ENCODE measurements at places on chromosomes 16 and 17. TPM values are rescaled to one million over a fixed set of nuclear protein-coding genes. Genes with fewer than 3 reads are reported as not detected.

DNAI2 gene
- not detected for total RNA-seq

- no peak overlapping the region for H3K4me3 ChIP-seq
- DNase-seq, result no peak
- peaks cover 26% of the 10 kb centered on the region for H3K36me3 ChIP-seq
- peaks cover 35% of the 10 kb centered on the region for H3K4me1 ChIP-seq
- no peak overlapping the region for H3K27ac ChIP-seq
Measured at GRCh38 chr17:1003633-1003971, 6.7 kb downstream of the TIMM22 start.

SMIM36 gene
- not detected for total RNA-seq

DNA sequence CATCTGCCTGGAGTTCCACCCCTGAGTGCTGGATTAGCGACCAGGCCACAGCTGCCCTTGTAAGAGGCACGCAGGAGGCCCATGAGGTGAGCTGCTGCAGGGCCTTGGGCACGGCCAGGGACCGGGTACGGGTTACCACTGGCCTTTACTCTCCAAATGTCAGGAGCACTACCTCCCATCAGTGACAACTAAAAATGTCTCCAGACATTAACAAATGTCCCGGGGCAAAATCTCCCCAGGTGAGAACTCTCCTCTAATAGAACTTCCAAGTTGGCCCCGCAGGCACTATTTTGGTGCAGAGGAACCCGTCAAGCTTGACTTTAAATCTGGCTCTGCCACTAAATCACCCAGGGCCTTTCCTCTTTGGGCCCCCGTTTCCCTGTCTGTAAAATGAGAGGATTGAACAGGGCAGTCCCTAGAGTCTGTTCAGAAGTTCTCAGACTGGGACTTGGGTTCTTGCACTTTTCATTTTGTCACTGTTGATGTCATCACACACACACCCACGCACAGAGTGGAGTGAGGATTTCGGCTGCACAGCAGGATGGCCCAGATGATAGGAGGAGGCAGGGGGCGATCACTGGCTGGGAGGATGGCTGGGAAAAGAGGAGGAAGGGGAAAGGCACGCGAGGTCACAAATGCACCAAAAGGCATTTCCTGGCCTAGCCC lies 24.5 kb upstream of the MAPT start:
- H3K36me3 ChIP-seq, result no peaks in the 10 kb centered on the region
- H3K27ac ChIP-seq, result no peak overlapping the region
- no peaks in the 10 kb centered on the region for H3K4me1 ChIP-seq
- DNase-seq, result no peak
- H3K4me3 ChIP-seq, result no peak overlapping the region

DNA sequence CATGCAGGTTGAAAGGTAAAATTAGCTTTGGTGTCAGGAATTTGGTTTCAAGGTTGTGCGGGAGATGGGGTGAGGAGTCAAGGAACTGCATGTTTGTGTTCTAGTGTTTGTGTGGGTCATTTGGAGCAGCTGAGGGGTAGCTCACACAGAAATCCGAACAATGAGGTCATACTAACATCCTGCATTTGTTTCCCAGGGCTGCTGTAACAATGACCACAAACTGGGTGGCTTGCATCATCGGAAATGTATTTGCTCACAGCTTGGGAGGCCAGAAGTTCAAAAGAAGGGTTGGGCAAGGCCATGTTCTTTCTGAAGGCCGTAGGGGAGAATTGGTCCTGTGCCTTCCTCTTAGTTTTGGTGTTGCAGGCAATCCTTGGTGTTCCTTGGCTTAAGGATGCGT lies 287.4 kb downstream of the HAPSTR1 start:
- H3K36me3 ChIP-seq, result no peaks in the 10 kb centered on the region
- peaks cover 8% of the 10 kb centered on the region for H3K4me1 ChIP-seq
- no peak overlapping the region for H3K4me3 ChIP-seq
- peaks cover 3% of the 10 kb centered on the region for H3K27me3 ChIP-seq
- no peak overlapping the region for H3K27ac ChIP-seq

- H3K36me3 ChIP-seq, result no peaks in the 10 kb centered on the region
- H3K27ac ChIP-seq, result no peak overlapping the region
- no peaks in the 10 kb centered on the region for H3K27me3 ChIP-seq
Measured at GRCh38 chr17:69763503-69763902, 311.5 kb upstream of the KCNJ16 start.

GRCh38 chr17:48478224-48479013 lies 48.4 kb upstream of the SKAP1 start:
- no peak for DNase-seq
- H3K4me3 ChIP-seq, result no peak overlapping the region
- H3K4me1 ChIP-seq, result no peaks in the 10 kb centered on the region
- peaks cover 1% of the 10 kb centered on the region for H3K27me3 ChIP-seq
- no peak overlapping the region for H3K27ac ChIP-seq

GRCh38 chr16:58127033-58127556 lies 2.1 kb downstream of the CFAP20 start:
- peak overlapping the region; percentile 95 for H3K4me3 ChIP-seq
- H3K27ac ChIP-seq, result peak overlapping the region; percentile 91
- peaks cover 51% of the 10 kb centered on the region for H3K4me1 ChIP-seq
- H3K27me3 ChIP-seq, result no peaks in the 10 kb centered on the region
- H3K36me3 ChIP-seq, result no peaks in the 10 kb centered on the region

DNA sequence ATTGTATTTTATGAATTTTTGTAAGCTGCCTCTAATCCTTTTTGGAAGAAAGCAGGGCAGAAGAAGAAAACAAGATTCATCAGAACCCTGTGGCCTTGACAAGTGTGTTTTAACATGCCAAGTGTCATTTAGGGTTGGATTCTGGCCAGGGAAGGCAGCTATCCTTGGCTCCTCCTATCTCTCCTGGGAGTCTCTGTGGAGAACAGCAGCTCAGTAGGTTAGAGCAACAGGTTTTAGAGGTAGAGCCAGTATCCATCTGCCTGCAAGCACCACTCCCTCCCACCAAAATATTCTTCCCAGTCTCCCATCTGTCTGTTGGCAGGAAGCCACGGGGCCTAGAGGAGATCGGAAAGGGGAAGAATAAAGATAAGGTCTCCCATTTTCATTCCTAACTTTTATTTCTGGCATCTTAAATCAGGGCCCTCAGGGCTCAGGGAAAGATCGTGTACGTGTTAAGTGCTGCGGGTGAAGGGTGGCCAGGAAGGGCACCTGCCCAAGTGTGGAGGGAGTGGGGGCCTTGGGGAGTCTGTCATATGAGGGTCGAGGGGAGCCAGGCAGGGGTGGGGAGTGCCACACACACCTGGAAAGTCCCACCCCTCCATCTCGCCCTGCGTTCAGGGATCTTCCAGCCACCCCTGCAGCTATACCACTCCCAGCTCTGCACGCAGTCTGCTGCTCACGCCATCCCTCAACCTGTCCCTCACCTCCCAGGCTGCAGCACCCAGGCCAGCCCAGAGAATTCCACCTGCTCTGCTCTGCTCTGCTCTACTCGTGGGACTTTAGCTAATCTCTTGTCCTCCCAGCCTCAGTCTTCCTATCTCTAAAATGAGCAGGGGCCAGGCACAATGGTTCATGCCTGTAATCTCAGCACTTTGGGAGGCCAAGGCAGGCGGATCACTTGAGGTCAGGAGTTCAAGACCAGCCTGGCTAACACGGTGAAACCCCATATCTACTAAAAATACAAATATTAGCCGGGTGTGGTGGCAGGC lies 17.1 kb upstream of the CPSF4L start:
- DNase-seq, result no peak
- peaks cover 48% of the 10 kb centered on the region for H3K4me1 ChIP-seq
- H3K4me3 ChIP-seq, result no peak overlapping the region
- H3K27ac ChIP-seq, result peak overlapping the region; percentile 74
- H3K27me3 ChIP-seq, result no peaks in the 10 kb centered on the region

GRCh38 chr16:19133600-19133999 lies 19.8 kb downstream of the ITPRIPL2 start:
- H3K4me1 ChIP-seq, result peaks cover 34% of the 10 kb centered on the region
- H3K27ac ChIP-seq, result no peak overlapping the region
- H3K27me3 ChIP-seq, result peaks cover 16% of the 10 kb centered on the region
- DNase-seq, result no peak

Measured in HepG2 (cell line).